WERI-Rb-1 (cell line): ENCODE measurements at places on chromosomes 12 and 14.
A peak's percentile ranks its signal among the peaks of the same experiment; 100 is the strongest.

DNA sequence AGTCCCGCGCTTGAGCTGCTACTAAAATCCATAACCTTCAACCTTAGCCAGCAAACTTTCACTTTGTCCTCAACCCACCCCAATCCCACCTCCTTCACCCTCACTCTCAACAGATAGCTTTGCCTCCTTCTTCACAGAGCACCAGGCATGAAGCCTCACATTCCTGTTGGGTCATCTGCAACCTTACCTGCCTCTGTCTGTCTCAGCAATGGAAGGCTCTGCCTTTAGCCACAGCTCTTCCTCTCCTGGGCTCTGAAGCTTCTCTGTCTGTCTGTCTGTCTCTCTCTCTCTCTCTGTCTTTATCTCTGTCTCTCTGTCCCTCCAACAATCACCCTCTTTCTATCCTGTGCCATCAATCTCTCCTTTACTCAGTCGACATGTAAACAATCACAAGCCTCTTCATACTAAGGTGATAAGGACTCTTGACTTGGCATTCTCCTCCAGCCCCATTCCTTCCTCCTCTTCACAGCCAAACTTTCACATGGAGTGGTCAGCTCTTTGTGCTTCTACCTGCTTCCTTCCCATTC lies 220.8 kb downstream of the SPTSSA start:
- no peak for DNase-seq

DNA sequence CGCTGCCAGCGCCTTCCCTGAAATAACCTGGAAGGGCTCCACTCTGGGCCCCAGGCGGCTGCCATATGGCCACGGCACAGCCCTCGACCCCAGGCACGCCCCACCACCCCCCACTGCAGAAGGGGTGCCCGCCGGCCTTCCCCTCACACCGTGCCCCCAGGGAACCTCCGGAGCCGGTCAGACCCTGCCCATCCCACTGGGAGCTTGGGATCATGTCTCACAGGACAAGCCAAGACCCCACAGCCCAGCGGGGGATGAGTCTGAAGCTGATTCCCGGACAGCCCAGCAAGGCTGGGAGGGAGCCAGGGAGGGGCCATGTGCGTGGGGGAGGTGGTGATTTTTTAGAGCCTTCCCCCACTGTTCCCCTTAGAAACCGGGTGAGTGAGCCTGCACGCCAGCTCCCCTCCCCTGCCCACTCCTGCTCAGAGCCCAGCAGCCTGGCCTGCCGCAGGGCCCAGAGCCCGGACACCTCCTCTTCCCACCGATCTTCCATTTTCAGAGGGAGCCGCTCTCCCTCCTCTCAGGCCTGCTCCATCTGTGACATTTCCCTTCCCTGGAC lies 1.4 kb downstream of the RIMBP2 start:
- peak; percentile 68 for DNase-seq

DNA sequence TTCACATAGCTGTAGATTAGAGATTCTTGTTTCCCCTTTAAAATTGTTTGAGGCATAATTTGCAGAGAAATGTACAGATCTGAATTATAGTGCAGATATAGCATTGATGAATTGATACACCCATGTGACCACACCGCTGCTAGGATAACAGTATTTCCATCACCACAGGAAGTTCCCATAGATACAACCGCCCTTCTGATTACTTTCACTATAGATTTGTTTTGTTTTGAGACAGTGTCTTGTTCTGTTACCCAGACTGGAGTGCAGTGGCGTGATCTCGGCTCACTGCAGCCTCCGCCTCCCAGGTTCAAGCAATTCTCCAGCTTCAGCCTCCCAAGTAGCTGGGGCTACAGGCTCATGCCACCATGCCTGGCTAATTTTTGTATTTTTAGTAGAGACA lies 8.8 kb upstream of the ASPG start:
- DNase-seq, result no peak

DNA sequence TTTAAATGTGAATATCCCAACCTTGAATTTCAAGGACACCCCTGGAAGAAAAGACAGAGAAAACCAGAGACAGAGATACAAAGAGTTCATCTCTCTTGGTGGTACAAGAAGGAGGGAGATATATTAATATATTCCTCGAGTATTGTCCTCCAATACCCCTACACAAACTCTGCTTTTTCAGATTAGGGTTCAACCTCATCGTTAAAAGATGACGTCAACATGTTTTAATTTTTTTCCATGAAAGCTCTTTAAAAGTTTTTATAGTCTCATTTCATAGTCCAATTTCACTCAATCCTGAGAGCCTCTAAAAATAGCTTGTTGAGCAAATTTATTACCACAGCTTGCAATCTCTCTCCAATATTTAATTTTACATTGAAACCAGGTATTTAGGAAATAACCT lies 19.4 kb downstream of the RHOJ start:
- no peak for DNase-seq

- DNase-seq, result no peak
Measured at GRCh38 chr12:94145191-94145983, 3.0 kb upstream of the PLXNC1 start.

DNA sequence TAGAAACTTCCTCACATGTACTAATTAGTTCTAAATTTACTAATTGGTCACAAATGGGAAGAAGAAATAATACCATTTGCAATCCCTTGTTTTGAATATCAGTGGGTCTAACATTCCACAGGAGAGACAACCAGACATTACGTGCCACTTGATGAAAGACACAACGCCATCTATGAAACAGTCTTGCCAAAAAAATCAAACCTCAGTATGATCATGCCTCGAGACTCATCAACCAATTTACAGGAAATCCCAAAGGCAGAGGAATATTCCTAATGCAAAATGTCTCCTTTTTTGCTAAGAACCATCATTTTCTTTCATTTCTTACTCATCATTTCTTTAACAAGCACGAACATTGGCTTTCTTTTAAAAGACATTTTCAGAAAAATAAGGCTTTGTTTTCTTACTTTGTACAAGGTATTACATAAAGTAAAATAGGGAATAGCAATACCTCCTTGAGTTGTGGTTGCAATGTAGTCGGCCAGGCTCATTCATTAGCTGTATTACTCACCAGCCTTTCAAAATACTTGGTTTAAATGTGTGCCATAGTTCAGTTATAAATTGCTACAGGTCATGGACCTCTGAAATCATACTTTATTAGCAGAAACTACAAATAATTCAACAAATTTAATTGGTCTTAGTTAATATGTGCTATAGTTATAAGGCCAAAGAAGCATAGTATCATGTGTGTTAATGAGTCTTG lies 436.2 kb upstream of the FLRT2 start:
- DNase-seq, result no peak

DNA sequence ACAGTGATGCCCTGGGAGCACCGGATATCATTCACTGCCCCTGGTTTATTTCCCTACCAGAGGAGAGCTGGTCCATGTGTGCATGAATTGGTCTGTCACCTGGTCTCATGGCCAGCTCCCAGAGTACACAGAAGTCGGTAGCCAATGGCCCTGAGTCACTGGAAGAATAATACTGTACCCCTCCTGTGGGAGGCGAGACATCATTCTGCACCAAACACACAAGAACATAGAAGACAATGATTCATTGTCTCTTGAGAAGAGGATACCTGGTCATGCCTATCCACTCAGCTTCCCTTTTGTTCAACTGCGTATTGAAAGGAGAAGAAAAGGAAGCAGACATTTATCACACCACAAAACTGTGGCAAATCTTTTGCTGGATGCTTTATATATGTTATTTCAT lies 216.2 kb downstream of the DPF3 start:
- no peak for DNase-seq

DNA sequence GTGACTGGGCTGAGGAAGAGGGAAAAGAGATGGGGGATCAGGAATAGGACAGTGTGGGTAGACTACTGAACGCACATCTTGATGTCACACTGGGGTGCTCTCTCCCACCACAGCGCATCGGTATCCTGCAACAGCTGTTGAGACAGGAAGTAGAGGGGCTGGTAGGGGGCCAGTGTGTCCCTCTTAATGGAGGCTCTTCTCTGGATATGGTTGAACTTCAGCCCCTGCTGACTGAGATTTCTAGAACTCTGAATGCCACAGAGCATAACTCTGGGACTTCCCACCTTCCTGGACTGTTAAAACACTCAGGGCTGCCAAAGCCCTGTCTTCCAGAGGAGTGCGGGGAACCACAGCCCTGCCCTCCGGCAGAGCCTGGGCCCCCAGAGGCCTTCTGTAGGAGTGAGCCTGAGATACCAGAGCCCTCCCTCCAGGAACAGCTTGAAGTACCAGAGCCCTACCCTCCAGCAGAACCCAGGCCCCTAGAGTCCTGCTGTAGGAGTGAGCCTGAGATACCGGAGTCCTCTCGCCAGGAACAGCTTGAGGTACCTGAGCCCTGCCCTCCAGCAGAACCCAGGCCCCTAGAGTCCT lies 6.9 kb downstream of the C1QL4 start:
- no peak for DNase-seq

DNA sequence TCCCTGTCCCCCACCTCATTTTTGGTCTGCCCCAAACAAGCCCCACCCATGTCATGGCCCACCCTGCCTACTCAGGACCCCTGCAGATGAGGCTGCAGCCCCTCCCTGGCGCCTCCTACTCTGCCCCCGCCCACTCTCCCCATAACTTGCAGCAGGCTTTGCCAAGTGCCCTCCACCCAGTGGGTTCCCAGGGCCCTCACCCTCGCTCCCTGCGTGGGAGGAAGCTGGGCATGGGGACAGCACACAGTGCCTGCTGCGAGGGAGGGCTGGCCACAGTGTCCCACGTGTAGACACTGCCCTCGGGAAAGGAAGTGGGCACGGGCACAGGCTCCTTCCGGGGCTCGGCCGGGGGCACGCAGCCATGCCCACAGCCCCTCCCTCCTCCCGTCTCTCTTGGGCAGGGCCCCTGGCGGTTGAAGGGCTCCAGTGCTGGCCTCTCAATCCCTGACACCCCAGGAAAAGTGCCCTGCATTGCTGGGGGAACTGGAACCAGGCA lies 9.4 kb downstream of the AKT1 start:
- DNase-seq, result no peak

GRCh38 chr14:90386321-90386720 lies 10.5 kb upstream of the CALM1 start:
- no peak for DNase-seq

DNA sequence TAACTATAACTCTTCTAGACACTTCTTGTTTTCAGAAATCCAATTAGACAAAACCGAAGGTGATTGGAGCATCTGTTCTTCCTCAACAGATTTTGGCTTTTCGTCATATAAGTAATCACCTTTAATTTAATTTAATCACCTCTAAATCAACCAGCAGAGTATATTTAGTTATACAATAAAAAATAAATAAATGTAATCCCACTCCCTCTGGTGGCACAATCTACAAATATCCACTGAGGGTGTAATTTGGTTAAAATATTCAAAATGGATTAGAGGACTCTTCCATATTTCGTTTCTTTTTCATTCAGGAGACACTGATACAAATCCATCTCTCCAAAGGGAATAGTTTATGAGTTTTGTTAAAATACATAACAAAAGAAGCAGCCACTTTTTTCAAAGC lies 18.3 kb upstream of the SLC35F4 start:
- DNase-seq, result no peak

DNA sequence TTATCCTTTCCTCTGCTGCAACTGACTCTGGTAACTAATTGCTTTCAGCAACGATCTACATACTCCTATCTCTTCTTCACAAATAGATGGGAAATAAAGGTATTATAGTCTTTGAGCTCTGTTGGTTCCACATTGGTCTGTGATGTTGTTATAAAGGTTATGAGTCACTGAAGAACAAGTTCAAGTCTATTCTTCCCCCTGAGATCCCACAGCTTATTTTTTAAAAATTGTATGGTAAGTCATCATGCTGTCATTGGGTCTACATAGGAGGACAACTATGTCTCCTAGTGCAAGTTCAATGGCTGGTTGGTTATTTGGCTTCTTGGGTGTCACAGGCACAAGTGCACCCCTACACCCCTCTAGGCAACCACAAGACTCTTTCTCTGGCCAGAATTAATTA lies 49.6 kb upstream of the PTCSC3 start:
- no peak for DNase-seq

DNA sequence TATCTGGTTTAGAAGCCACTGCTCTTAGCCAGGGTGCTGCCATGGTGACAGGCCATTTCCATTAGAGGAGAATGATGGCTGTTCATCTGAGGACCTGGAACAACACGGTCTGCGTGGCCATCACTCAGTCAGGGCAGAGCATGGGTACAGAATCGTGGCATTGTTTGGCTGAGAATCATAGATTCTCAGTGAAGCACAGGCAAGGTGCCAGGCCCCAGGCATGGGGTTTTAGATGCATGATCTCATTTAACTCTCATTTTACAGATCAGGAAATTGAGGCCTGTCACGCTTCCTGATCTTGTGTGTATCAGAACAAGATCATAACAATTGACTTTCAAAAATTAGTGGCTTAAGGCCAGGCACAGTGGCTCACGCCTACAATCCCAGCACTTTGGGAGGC lies 26.8 kb upstream of the IRF2BPL start:
- no peak for DNase-seq

- no peak for DNase-seq
Measured at GRCh38 chr14:44791730-44792129, 170.0 kb downstream of the KLHL28 start.

- DNase-seq, result no peak
Measured at GRCh38 chr12:126095748-126096510, 1030.7 kb downstream of the AACS start.

DNA sequence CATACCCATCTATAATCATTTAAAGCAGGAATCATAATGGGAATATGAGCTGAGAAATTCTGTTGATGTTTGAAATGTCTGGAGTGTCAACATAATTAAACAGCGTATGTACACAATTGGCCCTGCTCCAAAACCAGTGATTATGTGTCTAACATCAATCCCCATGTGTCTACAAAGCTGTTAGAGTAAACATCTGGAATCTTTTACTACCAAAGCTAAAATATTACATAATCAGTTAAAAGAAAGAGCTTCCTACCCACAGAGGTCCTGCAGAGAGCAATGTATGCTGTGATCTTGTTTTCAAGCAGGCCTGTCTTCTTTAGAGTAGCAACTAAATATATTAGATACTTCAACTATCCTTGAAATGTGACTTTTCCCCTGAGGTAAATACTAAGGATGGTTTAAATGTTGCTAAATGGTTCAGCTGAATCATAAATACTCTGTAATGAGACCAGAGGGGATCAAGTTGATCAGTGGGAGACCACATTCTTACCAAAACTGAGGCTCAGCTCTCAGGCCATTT lies 74.3 kb downstream of the RASSF8 start:
- no peak for DNase-seq

GRCh38 chr14:74954947-74955228 lies 509 bp downstream of the PGF start:
- no peak for DNase-seq

- DNase-seq, result no peak
Measured at GRCh38 chr14:60506462-60506984, 2.4 kb upstream of the SIX6 start.

- DNase-seq, result no peak
Measured at GRCh38 chr14:82755923-82756322, 1222.3 kb upstream of the SEL1L start.

DNA sequence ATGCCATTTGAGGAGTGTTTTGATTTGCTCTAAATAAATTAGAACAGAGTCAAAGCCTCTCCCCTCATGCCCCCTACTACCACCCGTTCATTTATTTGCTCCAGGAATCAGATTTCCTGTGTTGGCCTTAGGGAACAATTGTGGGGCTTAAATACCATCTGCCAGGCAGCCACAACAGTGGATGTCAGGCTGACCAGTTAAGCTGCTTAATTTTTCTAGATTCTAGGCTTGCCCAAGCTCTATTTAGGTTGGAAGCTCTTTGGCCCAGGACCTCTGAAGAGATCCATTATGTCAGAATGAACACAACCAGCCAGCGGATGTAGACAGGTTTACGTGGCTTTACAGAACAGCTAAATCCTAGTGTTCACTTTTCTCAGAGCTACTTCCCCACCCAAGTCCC lies 1.0 kb upstream of the TIMELESS start:
- DNase-seq, result peak; percentile 78
